Stimulated activated CD8-positive, alpha-beta memory T cell treated with anti-CD3 and anti-CD28 coated beads, Interleukin-4, amount 100 ng/mL, for 4 hours (primary cell): ENCODE measurements at places on chromosomes 7 and 10.
A peak's percentile ranks its signal among the peaks of the same experiment; 100 is the strongest.

GRCh38 chr7:26397796-26398426 is 106.2 kb downstream of the SNX10 start:
- DNase-seq = no peak

DNA sequence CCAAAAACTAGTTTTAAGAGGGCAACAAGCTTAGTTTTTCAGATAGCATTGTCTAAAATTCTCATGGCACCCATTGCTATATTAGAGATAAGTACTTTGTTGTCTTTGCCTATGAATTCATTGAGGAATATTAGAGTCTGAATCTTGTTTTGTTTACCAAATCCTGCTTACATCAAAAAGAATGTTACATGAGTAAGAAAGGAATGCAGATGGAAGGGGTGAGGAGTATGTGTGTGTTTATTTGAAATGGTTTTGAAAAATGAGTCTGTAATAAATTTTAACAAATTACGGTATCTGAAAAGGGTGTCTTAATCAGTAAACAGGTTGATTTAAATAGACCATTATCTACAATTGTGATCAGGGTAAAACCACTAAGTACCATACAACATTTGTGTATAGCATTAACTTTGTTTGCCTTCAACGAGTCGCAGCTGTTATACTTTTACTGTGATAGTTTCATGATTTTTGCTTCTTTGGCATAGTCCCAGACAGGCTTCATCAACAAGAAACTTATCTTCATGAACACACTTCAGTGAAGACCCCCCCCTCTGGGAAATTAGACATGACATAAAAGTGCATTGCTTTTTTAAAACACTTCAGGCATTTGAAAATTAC is 1183.9 kb upstream of the C7orf33 start:
- no peak for DNase-seq

DNA sequence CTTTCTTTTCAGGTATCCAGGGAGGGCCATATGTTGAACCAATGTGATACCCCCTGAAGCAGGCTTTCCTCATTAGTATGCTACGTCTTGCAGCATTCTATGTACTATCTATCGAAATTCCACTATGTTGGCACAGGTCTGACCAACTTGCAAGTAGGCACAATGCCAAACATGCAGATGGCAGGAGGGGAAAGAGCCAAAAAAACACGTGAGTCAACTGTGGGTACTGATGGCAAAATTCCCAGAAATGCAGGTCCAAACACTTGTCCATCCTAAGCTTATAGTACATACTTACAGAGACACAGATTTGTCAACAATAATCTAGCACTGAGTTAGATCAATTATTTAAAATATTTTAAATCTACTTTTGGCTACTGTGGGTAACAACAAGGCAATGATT is 394.9 kb downstream of the DGKB start:
- DNase-seq = no peak

DNA sequence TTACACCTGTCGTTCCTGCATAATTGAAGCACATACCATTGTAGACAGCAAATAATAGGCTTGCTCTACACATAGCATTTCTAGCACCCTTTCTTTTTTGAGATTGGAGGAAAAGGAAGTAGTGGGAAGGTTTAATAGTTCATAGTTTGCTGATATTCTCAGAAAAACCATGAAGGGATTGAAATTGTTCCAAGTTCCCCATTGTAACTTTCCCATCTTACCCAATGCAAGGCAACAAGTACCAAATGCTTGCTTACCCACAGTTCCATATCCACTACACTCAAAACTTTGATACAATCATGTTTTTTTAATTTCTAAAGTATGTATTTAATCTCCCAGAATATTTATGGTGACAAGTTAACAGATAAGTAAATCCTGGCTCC is 13.8 kb downstream of the CYP3A5 start:
- DNase-seq = no peak

DNA sequence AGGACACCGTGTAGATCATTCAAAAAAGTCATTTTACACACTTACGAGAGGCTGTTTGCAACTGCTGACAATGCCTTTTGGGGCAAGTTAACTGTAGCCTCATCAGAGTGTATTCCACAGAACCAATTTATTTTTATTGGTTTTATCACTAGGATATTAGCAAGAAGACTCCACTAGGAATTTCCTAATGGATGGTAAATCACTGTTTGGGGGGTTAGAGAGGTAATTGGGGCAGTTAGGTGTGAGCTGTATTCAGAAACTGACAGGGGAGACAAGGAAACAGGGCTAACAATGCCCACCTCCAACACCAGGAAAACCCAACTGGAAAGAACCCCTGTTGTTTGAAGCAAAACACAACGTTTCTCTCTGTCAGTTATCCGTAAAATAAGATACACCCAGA is 383.0 kb upstream of the SHH start:
- DNase-seq = no peak

- DNase-seq = no peak
These were observed 62.0 kb downstream of the MYOF start for GRCh38 chr10:93420091-93420490.

- no peak for DNase-seq
These were observed 22.3 kb upstream of the PLA2G12B start for GRCh38 chr10:72976886-72977285.

DNA sequence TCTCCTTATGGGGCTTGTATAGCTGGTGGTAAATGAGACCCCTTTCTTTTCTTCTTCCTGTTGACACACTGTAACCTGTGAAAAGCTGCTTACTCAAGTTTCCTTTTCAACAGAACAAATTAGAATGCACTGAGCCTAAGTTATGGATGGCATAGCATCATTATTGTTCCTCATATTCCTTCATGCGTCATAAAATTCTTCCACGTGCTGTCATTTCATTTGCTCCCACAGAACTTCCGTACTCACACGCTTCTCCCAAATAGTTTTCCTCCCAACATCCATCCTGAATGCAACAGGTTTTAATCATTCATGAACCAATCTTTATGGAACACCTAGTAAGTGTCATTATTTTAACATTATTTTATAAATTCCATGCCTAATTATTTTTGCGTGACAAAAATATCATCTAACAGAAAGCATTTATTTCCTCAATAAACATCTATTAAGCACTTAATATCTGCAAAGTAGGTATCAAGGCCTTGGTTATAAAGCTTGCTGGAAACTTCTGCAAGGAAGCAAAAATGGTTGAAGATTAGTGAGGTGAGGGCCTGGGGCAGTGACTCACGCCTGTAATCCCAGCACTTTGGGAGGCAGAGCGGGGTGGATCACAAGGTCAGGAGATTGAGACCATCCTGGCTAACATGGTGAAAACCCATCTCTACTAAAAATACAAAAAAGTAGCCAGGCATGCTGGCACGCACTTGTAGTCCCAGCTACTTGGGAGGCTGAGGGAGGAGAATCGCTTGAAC is 18.9 kb upstream of the SEPTIN7 start:
- no peak for DNase-seq

GRCh38 chr10:4691301-4691700 is 134.7 kb upstream of the AKR1E2 start:
- no peak for DNase-seq

- DNase-seq = no peak
These were observed 28.1 kb upstream of the PLXDC2 start for GRCh38 chr10:19788075-19788686.

GRCh38 chr7:3266240-3266639 is 34.8 kb upstream of the SDK1 start:
- DNase-seq = no peak

DNA sequence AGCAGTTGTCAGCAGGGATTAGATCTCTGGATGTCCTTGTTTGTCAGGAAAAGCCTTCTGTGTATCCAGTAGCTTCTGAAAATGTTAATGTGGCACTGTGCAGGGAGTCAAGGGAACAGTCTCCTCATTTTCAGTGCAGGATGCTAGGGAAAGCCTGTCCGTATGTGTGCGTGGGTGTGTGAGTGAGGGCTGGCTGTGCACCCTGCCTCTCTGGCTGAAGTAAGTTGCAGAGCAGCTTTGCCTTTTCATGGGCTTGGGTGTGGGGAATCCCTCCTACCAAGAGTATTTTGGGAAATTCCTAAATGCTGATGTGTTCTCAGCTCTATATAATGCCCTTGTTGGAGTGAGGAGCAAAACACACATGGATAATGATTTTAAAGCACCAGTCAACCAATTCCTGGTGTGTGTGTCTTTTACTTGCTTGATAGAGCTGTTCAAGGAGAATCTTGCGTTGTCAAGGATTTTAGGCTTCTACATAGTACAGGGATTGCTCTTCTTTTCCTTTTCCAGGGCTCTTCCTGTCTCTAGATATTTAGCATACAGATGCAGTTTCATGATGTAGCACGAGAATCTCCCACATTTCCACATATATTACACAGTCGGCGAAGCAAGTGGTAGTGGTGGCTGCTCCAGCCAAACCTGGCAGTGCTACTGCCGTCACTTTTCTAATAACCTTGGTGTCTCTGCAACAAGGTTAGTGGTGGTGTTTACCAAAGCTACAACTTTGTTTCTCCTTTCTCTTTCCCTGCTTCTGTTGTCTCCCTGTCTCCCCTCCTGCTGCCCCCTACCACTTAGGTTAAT is 92.8 kb downstream of the MCU start:
- DNase-seq = no peak

GRCh38 chr7:39184391-39184790 is 206.7 kb downstream of the POU6F2 start:
- DNase-seq = no peak

DNA sequence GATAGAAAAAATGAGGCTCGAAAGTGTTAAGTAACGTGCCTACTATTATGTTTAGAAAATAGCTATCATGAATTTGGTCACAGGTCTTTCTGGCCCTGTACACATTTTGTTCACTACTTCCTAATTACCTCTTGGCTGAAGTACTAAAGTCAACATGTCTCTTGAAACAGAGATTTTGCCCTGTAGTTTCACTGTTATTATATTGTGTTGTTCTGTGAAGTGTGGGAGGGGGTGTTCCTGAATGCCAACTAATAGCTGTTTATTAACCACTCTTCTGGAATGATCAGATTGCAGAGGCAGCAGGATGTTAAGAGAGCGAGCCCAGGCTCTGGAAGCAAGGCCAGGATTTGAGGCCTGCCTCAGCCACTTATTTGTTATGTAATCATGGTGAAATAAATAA is 72.1 kb downstream of the RNF133 start:
- no peak for DNase-seq

- peak; percentile 33 for DNase-seq
These were observed 527 bp downstream of the AKR1B1 start for GRCh38 chr7:134458341-134458805.

- DNase-seq = no peak
These were observed 67.6 kb downstream of the DOCK1 start for GRCh38 chr10:126972635-126973414.

GRCh38 chr10:73399063-73399462 is 14.8 kb downstream of the ANXA7 start:
- no peak for DNase-seq

DNA sequence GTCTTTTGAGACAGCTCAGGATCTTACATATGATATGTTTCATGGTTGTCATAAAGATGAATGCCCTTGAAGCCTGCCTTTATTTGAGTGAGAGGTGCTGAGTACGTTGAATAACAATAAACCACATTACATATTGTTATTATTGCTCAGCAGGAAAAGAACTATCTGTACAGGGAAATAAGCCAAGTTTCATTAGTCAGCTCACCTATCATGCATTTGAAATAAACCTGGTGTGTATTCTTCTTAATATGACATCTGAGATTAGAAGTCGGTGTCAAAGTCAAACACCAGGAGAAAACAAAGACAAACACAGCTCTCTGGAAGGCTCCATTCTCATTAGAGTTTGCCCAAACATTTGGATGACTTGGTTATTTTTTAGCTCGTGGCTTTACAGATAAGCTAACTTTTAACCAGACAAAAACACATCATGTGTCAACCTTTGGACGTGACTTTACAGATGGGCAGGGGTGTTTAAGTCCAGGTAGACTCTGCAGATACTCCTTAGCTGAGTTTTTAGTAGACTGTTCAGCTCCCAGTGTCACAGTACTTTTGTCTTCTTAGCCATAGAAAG is 71.2 kb upstream of the AOAH start:
- no peak for DNase-seq

DNA sequence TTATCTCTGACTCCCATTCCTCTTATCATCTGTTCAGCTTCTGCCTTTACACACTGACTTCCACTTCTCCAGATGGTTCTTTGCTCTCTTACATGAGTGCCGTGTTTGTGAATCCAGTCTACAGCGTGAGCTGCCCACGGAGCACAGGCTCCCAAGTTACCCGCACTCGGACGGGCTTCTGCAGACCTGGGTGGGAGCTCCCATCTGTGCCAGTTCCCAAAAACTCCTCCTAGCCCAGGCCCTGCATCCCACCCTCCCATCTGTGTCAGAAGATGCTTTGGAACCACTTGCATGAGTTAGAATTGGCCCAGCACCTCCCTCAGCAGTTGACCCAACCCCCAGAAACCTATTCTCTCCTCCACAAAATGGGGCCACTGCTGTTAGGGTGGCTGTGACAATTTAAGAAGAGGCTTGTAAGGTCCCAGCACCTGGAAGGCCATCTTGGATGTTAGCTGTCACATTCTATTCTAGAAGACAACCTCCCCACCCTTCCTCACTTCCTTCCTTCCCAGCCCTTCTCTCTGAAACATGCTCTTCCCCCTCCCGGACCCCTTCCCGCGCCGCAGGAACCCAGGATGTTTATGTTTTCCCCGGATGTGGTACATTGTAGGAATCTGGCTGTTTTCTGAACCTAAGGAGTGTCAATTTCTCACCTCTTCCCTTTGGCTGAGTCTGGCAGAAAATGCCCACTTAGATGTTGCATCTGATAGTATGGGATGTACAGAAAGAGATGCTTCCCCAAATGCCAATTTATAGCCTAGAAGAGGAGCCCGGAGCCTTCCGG is 79.2 kb downstream of the CCDC3 start:
- DNase-seq = no peak

DNA sequence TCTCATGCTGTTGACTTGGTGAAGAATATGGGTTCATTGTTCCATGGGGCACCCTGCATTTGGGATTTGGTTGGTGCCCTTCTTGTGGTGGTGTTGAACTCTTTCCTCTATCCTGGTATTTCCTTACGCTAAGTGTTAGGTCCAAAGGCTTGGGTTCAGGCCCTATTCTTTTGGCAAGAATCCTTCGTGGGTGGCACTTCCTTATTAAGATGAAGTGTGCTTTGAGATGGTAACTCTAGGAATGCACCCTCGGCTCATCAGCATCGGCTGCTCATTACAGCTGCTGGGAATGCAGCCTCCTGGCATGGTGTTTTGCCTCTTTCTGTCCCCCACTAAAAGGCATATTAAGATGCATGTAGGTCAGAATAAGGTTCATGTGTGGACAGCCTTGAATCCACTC is 380.7 kb downstream of the RPS24 start:
- no peak for DNase-seq

DNA sequence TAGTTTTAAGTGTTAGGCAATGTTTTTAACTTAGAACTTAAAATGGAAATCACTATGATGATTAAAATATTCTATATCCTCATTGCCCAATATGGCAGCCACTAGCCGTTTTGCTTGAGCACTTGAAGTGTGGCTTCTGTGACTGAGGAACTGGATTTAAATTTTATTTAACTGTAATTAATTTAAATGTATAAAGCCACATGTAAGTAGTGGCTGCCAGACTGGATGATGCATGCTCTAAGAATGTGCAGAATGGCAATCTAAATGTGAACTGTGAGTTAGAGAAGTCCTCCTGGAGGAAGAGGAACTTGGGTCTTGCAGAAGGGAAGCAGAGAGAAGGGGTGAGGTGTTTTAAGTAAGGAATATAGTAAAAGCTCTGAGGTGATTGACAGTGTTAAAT is 451.4 kb downstream of the SUGCT start:
- no peak for DNase-seq
